ENCODE measurements at places on chromosomes 5 and 9.

GRCh38 chr5:43410414-43410813, 1.8 kb downstream of the CCL28 start:
- DNase-seq, result no peak

DNA sequence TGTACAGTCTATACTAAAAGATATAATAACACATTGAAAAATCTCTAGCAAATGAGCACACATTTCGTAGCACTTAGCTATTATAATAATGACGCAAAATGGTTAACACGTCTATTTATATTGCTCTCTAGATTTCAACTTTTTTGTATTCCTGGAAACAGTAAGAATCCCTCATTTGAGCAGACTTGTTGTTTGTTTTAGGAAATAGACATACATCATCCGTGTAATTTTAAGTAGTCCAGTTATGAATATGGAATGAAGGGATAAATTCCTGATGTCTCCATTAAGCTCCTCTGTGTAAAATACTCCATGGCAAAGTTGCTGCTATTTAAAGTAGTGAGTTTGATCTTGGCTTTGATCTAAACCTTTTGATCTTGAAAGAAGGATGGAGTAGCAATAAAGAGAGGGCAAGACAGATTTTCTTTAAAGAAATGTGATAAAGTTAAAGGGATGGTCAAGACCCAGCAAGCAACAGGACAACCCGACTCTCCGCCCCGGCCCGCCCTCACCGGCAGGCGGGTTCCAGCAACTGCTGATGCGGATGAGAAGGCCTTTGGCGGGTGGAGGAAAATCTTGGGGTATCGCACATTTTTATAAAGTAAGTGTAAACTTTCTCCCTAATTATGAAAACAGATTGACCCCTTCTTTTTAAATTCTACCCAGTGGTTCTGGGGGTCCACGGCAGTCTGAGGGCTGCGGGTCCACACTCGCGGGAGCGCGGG, 277.4 kb downstream of the AOPEP start:
- peak; percentile 76 for DNase-seq

- DNase-seq, result no peak
These were observed 192.4 kb downstream of the DOCK8 start for GRCh38 chr9:406886-407654.

GRCh38 chr9:120393386-120394057, 186.4 kb downstream of the CDK5RAP2 start:
- DNase-seq, result no peak

- no peak for DNase-seq
These were observed 75.7 kb upstream of the SMIM23 start for GRCh38 chr5:171709930-171710329.

DNA sequence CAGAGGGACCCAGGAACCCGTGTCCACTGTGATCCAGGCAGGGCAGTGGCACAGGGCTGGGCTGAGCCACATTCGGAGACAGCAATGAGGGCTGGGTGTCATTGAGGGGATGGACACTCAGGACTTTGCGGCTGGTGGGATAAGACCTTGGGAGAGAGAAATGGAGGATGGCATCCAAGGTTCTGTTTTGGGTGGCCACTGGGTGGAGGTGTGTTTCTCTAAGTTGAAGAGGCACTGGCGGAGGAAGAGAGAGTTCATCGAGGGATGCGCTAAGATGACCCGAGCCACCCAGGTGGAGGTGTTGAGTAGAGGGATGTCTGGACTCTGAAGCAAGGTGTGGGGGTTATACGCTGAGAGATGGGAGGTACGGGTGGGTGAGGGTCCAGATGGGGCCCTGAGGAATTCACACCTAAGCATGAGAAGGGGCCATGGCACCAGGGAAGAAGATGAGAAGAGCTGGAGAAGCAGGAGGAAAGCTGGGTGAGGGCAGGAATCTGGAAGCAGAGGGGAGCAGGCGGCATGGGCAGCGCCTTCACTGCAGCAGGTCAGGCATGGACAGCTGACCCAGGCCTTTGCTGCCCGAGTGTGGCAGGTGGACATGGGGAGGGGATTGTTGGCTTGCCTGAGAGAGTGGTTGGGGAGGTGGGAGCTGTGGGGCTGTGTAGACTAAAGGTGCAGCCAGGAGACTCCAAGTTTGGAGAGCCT, 2.5 kb upstream of the SLC25A48 start:
- DNase-seq, result no peak

DNA sequence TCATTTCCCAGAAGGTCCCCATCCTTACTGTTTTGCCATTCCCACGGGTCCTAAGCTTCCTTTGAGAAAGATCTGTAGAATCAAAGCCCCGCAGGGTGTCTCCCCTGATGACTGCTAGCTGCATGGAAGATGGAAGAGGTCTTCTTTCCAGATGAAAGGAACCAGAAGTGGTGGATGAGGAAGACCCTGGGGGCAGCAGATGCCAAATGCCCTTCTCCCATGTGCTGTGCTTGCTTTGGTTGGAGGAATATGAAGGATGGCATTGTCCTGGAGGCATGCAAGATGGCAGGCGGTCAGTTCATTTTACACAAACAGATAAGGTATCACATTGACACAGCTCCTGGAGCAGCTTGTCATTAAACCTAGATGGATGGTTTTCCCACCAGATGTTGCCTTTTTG, 25.8 kb upstream of the CER1 start:
- no peak for DNase-seq

DNA sequence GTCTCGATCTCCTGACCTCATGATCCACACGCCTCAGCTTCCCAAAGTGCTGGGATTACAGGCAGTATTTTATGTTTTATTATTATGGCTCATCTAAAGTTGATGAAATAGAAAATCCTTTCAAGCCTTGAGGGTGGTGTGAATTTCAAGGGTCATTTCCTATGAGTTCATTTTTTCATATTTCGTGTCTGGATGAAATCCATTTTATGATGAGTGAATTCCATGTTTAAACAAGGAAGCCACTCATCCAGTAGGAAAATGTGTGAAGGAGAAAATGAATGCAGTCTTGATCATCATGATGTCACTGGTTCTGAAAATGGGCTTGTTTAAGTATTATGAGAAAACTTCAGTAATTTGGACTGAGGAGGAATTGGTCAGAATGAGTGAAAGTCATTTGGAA, 74.6 kb upstream of the ZSWIM6 start:
- no peak for DNase-seq

DNA sequence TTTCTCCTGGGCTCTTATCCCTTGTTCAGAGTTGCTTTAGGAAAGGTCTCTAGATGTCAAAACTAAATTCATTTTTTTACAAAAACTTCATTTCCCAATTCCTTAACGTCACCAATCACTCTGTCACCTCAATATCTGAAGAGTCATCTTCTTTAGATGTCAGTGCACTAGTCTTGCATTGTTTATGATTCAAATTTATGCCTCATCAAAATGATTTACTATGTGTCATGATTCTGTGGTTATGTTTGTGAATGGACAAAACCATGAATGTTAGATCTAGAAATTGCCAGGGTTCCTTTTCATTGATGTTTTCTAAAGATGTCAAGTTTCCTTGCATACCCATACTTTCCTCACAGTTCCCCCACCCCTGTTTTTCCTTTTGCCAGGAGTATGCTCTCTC, 21.5 kb downstream of the CWC27 start:
- DNase-seq, result no peak

- DNase-seq, result no peak
These were observed 7.0 kb downstream of the HSPA9 start for GRCh38 chr5:138568061-138568824.

GRCh38 chr9:117334101-117334500, 80.8 kb downstream of the ASTN2 start:
- DNase-seq, result peak; percentile 32

GRCh38 chr9:6630502-6631206, 14.9 kb downstream of the GLDC start:
- DNase-seq, result no peak

- DNase-seq, result no peak
These were observed 53.9 kb downstream of the COL15A1 start for GRCh38 chr9:98997604-98998003.

GRCh38 chr9:28410411-28410810, 837.1 kb upstream of the C9orf72 start:
- DNase-seq, result peak; percentile 6

DNA sequence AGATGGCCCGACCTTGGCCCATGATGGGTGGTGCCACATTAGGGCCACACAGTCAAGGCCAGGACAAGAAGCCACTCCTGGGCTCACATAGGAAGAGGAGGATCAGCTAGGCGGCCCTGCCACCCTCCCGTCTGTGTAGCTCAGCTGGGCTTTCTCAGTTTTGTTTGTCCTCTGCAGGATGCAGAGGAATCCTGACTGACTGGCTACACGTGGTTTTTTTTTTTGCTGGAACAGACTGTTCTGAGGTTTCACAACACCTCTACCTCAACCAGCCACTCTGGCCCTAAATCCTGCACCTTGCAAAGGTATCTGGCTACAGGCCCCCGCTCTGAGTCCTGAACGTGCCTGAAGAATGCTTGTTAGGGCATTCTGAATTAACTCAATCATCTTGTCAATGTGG, 88.3 kb upstream of the MSX2 start:
- no peak for DNase-seq

DNA sequence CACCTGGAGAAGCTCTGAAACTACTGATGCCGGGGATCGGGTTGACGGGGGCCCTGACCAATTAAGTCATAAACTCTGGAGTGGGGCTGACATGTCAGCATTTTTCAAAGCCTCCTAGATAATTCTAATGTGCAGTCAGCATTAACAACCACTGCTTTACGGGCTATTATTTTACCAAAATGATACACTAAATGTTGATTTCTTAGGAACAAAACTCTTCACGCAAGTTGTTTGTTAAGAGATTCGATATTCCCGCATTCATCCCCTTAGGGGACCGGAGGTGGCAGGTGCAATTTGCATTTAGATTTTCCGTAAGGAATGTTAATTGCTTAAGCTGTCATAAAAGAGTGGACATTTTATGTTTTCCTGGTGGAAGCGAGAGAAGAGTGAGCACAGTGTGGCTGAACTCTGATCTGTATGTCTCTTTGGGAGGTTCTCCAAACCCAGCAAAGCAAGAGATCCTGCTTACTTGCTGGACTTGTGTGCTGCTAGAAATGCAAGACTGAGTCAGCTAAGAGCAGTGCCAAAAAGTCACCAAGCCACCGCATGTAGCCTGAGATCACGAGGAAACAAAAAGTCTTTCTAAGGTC, 77.6 kb downstream of the UGCG start:
- peak; percentile 66 for DNase-seq

DNA sequence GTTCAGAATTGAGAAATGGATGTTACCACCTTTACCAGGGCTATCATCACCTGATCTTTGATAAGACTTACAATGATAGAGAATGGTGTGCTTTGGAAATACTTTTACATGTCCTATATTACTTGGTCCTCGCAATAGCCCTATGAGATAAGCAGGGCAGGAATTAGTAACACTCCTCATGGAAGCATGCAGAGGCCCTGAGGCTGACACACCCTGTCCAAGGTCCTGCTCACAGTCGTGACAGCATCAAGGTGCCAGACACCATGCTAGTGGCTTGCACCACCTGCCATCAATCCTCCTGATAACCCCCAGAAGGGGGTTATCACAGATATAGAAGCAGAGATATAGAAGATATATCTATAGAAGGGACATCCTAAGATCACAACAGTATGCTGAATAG, 216.8 kb upstream of the TBC1D2 start:
- peak; percentile 64 for DNase-seq

- DNase-seq, result no peak
These were observed 393.6 kb upstream of the IZUMO3 start for GRCh38 chr9:24939109-24939850.

DNA sequence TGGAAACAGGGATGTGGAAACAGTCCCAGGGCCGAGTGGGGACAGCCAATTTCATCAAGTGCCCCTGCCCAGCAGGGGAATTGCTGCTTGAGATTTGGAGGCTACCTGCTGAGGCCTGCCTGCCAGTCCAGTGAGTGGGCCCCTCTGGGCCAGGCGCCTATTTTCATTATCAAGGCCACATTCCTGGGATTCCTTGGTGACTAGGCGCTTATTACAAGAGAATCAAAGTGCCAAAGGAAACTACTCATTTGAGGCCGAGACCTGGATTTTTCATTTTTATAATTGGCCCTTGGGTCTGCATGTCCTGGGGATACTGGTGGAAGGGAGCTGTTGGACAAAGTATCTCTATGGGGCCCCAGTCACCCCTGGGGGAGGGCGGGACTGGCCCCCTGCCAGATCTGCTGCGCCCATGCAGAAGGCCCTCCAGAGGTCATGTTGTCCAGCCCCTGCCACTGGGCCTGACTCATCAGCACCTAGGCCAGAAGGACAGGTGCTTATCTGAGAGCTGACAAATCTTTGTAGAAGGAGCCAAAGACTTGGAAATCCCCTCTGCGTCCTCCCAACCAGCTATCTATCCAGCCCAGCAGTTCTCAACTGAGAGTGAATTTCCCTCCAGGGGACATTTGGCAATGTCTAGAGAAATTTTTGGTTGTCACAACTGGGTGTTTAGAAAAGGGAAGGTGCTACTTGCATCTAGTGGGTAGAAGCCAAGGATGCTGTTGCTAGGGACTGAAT, 45.6 kb downstream of the FOXI1 start:
- DNase-seq, result peak; percentile 51

DNA sequence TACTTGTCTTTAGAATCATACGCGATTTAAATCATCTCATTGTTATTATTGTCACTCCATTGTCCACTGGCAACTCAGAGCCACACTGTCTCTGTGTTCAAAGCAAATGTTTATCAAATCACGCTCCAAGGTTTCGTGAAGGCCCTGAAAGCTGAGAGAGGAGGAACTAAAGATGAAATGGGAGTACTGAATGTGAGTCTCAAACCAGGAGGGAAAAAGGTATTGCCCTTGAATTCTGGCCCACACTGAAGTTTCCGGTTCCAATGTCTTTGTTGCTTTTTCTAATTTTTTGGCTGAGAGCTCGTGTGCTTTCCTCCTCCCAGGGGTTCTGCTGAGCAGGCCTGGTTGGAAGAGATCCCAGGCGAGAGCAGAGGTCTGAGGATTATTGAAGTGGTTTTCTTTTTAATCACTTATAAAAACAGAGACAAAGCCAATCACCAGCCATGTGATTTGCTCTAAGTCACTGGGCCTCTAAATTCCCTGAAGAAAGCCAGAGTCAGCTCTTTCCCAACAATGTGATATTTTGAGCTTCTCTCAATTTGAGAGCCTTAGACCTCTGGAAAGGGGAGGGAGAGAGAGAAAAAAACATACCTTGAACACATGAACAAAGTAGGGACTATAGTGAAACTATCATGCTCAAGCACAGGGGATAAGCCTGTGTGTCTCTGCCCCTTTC, 420.8 kb upstream of the GRAMD2B start:
- no peak for DNase-seq

DNA sequence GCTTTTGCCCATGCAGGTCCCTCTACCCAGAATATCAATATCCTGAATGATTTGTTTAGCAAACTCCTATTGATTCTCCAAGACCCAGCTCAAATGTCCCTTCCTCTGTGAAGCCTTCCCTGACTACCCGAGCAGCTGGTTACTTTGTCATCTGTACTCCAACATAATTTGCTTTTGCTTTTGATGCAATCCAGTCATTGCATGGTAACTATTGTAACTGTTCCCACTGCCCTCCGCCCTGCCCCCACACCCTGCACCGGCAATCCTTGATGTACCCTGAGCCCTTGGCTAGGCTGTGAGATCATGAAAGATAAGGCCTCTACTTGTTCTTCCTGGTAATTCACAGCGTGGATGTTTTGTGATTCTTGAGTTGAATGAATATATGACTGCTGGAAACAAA, 119.9 kb upstream of the BOD1 start:
- DNase-seq, result peak; percentile 71
